ENCODE measurements at places on chromosomes 1 and 21.

DNA sequence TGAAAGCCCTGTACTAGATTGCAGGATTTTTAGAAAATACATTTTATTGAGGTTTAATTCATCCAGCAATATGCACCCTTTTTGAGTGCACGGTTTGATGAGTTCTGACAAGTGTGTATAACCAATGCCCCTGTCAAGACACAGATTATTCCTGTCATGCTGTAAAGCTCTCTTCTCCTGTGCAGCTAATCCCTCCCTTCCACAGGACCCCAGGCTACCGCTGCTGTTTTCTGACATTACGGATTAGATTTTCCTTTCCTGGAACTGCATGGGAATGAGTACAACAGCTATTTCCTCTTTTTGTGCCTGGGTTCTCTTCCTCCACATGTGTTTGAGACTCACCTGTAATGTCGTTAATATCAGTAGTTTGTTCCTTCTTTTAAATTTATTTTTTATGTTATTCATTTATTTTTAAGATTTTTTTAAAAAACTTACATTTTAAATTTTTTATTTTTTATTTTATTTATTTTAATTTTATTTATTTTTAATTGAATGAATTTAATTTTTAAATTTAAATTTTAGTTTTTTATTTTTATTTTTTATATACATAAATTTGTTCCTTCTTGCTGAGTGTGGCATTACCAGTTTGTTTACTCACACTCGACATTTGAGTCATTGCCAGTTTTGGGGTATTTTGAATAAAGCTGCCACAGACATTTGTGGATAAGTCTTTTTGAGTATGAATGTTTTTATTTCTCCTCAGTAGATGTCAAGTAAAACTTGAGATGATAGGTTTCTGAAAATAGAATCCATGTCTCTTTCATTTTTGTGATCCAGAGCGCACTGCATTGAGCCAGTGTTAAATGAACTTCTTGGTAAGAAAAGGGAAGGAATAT is 79.0 kb upstream of the B3GALT5 start:
- H3K27ac ChIP-seq, result no peak overlapping the region
- no peaks in the 10 kb centered on the region for H3K4me1 ChIP-seq
- no peak for DNase-seq
- no peaks in the 10 kb centered on the region for H3K27me3 ChIP-seq
- no peak overlapping the region for H3K4me3 ChIP-seq

- H3K27me3 ChIP-seq, result no peaks in the 10 kb centered on the region
- no peaks in the 10 kb centered on the region for H3K36me3 ChIP-seq
- no peak for DNase-seq
Measured at GRCh38 chr21:44510109-44510507, 29.9 kb downstream of the KRTAP10-1 start.

DNA sequence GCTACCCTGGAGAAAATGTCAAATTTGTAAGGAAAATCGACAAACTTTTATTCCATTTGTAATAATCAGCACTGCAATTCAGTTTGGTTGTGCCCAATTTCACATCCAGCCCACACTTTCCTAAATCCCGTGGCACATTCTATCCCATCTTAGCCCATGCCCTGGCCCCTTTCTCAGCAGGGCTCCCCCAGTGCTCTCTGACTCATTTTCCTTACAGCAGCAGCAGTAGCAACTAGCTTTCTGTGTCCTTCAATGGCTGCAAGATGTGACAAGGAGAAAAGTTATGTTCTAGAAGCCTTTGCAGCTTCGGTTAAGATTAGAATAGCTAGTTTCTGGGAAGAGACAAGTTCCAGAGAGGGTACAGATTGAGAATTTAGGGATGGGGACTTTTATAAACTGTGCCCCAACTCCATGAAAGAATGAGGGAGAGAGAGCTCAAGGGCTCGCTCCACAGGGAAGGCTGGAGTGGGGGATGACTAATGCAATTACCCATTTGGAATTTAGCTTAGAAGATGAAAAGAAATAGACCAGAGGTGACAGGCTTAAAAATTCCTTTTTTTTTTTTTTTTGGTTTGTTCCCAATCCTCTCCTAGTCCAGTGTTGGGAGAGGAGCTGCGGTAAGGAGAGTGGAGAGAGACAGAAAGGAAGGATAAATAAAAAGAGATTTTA is 47.0 kb upstream of the POU2F1 start:
- no peak for DNase-seq
- no peaks in the 10 kb centered on the region for H3K27me3 ChIP-seq
- H3K4me1 ChIP-seq, result peaks cover 10% of the 10 kb centered on the region
- no peaks in the 10 kb centered on the region for H3K36me3 ChIP-seq
- no peak overlapping the region for H3K27ac ChIP-seq
- H3K4me3 ChIP-seq, result no peak overlapping the region

DNA sequence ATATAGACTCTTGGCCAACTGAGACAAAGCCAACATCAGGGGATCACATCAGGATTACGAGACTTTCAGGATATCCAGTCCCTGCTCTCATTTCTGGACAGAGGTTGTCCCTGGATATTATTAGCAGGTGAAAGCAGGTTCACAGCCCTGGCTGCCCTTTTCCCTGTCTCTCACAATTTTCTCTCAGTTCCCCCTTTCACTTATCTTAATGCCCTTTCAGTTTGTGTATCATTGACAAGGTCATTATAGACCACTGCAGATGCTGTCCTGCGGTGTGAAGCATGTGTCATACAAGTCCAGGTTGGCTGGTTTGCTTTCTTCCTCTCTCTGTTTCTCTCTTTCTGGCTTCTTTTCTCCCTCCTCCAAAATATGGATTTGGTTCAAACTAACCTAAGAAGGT is 2.1 kb upstream of the KLHDC9 start:
- DNase-seq, result no peak
- H3K27ac ChIP-seq, result no peak overlapping the region

- no peak for DNase-seq
- no peak overlapping the region for H3K27ac ChIP-seq
- H3K36me3 ChIP-seq, result no peaks in the 10 kb centered on the region
- no peak overlapping the region for H3K4me3 ChIP-seq
- no peaks in the 10 kb centered on the region for H3K27me3 ChIP-seq
Measured at GRCh38 chr21:37837381-37837780, 78.9 kb downstream of the KCNJ6 start.

GRCh38 chr1:118563981-118564951 is 379.2 kb upstream of the SPAG17 start:
- no peak for DNase-seq
- H3K36me3 ChIP-seq, result no peaks in the 10 kb centered on the region
- no peaks in the 10 kb centered on the region for H3K4me1 ChIP-seq
- no peak overlapping the region for H3K4me3 ChIP-seq

DNA sequence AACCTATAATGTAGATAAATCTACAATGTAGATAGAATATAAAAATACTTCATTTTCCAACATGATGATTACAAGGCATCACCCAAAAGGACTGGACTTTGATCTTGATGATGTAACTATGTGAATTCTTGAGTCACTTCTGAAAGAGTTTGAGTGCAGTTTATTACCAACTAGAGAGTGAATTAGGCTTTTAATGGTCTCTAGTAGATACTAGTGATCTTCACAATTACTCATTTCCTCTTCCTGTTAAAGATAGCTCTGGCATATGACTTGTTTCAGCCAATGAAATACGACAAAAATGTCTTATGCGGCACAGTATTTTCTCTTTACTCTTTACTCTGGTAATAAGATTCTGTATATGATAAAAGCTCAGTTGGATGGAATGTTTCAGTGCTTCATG is 1588.1 kb upstream of the B3GALT2 start:
- H3K27me3 ChIP-seq, result no peaks in the 10 kb centered on the region
- H3K4me3 ChIP-seq, result no peak overlapping the region
- no peak for DNase-seq

- DNase-seq, result no peak
- H3K36me3 ChIP-seq, result no peaks in the 10 kb centered on the region
- no peak overlapping the region for H3K27ac ChIP-seq
- peaks cover 19% of the 10 kb centered on the region for H3K4me1 ChIP-seq
- no peak overlapping the region for H3K4me3 ChIP-seq
Measured at GRCh38 chr1:234775477-234776246, 165.7 kb upstream of the IRF2BP2 start.

GRCh38 chr1:43932786-43933385 is 715 bp upstream of the ARTN start:
- no peak for DNase-seq
- H3K27ac ChIP-seq, result no peak overlapping the region
- peaks cover 54% of the 10 kb centered on the region for H3K4me1 ChIP-seq
- H3K36me3 ChIP-seq, result peaks cover 16% of the 10 kb centered on the region

- no peaks in the 10 kb centered on the region for H3K36me3 ChIP-seq
- no peak overlapping the region for H3K27ac ChIP-seq
- H3K4me1 ChIP-seq, result no peaks in the 10 kb centered on the region
- H3K4me3 ChIP-seq, result no peak overlapping the region
- no peaks in the 10 kb centered on the region for H3K27me3 ChIP-seq
- no peak for DNase-seq
Measured at GRCh38 chr1:247281001-247281574, 25.2 kb downstream of the VN1R5 start.

DNA sequence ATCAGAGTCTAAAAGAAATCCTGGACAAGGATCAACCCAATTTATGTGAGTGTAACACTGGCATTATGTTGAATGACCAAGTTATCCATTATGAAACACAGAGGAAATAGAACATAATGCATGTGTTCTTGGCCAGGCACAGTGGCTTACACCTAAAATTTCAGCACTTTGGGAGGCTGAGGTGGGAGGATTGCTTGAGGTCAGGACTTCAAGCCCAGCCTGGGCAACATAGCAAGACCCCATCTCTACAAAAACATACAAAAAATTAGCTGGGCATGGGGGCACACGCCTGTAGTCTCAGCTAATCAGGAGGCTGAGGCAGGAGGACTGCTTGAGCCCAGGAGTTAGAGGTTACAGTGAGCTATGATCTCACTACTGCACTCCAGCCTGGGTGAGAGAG is 129.8 kb downstream of the ZZZ3 start:
- no peaks in the 10 kb centered on the region for H3K36me3 ChIP-seq
- no peak overlapping the region for H3K4me3 ChIP-seq
- no peak for DNase-seq
- peaks cover 5% of the 10 kb centered on the region for H3K4me1 ChIP-seq

All from SJSA1 (cell line).